Naive B cell (primary cell): ENCODE measurements at places on chromosomes 11 and 22.

- no peak for DNase-seq
Observed at GRCh38 chr22:27022896-27023361, 365.5 kb downstream of the MIAT start.

GRCh38 chr11:108914211-108914610 is 249.3 kb downstream of the DDX10 start:
- DNase-seq, result no peak

GRCh38 chr22:45200230-45200629 is 36.5 kb downstream of the NUP50 start:
- DNase-seq, result no peak

DNA sequence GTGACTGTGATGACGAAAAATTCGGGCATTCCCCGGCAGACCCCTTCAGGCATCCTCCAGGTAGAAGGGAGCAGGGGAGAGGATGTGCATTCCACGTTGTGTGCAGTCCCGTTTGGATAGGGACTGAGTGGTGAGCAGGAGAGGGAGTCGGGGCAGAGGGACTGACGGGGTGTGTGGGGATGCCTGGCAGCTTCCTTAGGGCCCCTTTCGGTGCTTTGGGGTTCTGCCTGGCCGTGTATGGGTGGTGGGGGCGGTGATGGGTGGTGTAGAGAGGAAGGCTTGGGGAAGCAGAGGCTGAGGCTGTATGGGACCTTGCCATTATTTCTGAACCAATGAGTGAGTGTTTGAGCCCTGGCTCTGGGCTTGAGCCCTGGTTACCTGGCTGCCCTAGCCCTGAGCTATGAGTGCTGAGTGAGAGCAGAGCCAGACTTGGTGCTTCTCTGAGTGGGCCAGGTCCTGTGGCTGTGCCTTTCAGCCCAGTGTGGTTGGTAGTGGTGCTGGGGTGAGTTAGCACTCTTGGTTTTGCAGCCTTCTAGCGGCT is 914 bp downstream of the INPPL1 start:
- DNase-seq, result no peak

GRCh38 chr11:73236205-73236765 is 18.2 kb downstream of the P2RY2 start:
- DNase-seq, result no peak

- DNase-seq, result no peak
Observed at GRCh38 chr22:20435436-20436306, 2.0 kb downstream of the SCARF2 start.

DNA sequence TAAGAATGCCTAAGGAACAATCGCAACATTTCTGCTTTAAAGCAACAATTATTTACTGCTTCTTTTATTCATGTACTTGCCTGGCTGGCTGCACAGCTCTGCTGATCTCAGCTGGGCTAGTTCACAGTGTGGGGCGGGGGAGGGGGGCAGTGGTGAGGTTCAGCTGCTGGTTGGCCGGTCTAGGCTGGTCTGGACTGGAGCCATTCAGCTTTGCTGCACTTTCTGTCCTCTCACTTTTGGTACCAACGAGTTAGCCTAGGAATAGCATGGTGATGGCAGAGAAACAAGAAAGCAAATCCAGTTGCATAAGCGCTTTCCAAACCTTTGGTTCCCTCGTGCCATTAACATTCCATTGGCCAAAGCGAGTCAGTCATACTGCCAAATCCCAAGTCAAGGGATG is 16.0 kb upstream of the MIF start:
- DNase-seq, result no peak

DNA sequence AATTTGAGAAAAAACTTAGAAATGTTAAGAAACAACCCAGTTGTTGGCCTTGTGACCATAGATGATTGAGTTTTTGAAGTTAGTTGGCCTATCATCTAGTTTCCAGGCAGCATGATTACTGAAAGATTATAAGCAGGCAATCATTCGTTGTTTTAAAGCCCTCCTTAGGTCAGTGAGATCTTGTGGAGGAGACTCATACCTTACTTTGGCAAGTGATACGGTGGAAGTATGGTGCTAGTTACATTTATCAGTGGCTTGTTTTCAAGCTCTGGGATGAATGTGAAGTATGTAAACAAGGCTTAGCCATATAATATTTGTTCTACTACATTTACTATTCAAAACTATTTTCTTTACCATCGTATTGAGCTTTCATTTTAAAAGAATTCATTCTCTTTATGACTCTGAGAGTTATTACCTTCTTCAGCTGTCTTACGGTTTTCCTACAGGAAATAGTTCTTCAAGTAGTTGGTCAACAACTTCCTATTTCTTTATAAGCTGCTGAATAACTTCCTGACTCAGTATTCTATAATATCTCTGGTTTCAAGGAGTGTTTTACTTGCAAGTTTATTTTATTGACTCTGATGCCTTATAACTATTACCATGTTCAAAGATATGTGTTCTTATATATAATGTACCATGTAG is 7.3 kb downstream of the YAP1 start:
- DNase-seq, result no peak

DNA sequence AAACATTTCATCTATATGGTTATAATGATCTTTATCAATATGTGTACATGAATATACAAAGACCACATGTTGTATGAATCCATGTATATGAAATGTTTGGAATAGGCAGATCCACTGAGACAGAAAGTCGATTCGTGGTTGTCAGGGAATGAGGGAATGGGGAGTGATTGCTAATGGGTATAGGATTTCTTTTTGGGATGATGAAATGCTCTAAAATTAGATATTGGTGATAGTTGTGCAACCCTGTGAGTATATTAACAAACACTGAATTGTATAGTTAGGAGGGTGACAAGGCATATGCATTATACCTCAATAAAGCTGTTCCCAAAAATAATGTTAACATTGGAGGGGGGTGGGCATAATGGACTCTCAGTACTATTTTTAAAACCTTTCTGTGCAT is 5.0 kb upstream of the PTPMT1 start:
- DNase-seq, result no peak

GRCh38 chr11:93921695-93922468 is 71.5 kb upstream of the VSTM5 start:
- peak; percentile 0 for DNase-seq

DNA sequence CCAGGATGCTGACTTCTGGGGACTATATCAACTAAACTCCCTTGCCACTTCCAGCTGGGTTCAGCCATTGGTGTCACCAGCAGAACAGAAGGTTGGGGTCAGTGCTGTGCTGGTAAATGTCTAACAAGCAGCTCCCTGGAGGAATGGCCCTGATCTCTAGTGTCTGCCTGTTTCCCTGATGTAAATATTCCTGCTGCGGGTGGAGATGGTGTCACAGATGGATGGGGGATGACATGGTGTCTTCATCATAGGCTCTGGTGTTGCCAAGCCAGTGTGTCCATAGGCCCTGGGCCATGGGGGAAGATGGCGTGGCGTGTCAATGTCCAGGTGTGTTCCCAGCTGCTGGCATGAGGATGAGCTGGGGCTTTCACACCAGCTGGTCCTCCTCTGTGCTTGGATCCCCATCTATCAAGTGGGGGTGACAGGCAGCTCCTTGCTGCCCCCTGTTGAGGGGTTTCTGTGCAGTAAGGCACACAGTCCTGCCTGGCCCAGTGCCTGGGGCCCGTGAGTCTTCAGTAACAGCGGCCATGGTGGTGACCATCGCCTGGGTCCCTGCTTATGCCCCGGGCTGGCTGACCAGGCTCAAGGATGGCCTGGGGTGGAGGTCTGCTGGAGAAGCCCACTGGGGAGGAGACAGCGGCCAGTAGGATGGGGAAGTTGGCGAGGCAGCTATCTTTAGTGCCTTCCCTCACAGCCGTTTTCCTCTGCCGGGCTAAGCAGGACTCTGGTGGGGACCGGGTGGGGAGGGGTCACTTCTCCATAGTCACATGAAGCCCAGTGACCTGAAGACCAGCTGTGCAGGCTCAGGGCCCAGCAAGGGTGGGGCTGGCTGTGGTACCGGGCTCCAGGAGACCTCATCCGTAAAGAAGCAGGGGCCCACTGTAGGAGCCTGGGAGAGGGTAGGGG is 12.7 kb downstream of the RPL3 start:
- no peak for DNase-seq

GRCh38 chr11:134557571-134558257 is 145.7 kb upstream of the B3GAT1 start:
- no peak for DNase-seq

DNA sequence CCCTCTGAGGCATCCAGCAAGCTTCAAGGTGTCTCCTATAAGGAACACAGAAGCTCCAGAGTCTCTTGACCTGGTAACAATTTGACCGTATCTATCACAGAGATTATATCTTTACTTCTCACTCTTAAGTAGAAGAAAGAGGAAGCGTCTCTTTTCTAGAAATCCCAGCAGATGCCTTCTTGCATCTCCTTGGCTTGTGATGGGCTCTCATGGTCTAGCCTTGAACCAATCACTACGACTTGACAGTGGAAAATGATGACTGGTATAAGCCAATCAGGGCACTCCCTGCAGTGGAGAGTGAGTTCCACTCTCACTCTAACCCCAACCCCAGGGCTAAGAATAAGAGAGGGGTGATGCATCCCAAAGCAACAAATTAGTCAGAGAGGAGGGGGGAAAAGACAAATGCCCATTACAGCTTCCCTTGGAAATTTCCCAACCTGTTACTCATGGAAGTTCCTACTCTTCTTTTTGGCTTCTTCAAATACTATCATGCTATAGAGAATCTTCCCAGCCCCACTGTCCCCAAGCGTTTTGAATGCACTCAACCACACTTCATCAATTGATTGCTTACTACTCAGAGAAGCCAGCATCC is 293.5 kb downstream of the MN1 start:
- DNase-seq, result no peak

GRCh38 chr11:30133281-30133680 is 97.5 kb upstream of the FSHB start:
- no peak for DNase-seq

DNA sequence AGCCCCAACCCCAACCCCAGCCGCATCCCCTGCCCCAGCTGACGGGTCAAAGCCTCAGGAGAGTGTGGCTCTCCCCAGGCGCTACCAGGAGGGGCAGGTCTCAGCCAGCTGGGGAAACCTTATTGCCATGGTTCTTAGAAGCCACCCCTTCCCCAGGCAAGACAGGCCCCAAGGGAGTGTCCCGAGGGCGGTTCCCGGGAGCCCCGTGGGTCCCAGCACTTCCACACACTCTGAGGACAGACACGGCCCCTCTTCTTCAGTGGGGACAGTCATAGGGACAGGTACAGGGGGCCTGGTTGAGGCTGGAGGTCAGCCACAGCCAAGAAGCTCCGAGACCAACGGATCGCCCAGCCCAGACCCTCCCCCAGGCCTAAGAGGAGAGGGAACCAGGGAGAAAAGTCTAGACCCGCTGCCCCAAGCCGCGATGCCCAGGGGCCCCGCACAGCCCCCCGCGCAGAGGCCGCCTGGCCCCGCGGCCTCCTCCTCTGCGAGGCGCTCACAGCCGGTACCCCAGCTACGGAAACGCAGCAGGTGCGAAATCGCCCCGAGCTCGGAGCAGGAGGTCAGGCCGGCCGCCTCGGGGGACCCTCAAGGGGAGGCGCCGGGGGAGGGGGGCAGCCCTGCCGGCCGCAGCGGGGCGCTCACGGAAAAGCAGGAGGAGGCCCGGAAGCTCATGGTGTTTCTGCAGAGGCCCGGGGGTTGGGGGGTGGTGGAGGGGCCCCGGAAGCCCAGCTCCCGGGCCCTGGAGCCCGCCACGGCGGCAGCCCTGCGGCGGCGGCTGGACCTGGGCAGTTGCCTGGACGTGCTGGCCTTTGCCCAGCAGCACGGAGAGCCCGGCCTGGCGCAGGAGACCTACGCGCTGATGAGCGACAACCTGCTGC is 2.6 kb downstream of the KLHDC7B start:
- peak; percentile 46 for DNase-seq

GRCh38 chr22:36411589-36412258 is 24.0 kb upstream of the MYH9 start:
- no peak for DNase-seq

GRCh38 chr22:27911330-27911729 is 7.7 kb downstream of the PITPNB start:
- no peak for DNase-seq

GRCh38 chr11:110467556-110467955 is 37.8 kb downstream of the FDX1 start:
- no peak for DNase-seq

DNA sequence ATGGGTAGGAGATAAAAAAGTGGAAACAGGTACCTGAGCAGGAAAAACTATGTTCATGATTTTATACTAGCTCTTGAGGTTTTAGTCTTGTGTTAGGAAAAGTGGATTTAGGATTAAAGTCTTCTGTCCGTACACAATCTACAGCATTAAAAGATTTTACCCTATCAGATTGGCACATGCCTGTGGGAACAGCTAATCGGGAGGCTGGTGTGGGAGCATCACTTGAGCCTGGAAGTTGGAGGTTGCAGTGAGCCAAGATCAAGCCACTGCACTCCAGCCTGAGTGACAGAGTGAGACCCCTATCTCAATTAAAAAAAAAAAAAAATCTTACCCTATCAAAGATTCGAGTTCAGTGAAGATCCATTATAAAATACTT is 12.2 kb upstream of the CRKL start:
- DNase-seq, result no peak

DNA sequence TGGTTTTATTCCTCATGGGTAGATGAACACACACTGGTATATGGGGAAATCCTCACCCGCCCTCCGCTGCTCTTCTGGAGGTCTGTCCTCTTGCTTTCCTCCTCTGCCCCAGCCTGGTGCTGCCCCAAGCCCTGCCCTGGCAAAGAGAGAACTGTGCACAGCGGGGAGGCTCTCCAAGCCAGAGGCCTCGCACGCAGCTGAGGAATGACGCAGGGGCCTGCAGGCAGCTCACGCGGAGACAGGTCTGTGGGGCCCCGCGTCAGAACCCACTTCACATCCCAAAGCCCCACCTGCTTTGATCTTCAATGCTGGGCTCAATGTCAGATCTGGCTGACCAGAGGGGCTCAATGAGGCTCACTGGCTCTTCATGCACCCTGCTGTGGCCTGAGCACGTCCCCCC is 10.0 kb downstream of the GATD1 start:
- DNase-seq, result no peak

DNA sequence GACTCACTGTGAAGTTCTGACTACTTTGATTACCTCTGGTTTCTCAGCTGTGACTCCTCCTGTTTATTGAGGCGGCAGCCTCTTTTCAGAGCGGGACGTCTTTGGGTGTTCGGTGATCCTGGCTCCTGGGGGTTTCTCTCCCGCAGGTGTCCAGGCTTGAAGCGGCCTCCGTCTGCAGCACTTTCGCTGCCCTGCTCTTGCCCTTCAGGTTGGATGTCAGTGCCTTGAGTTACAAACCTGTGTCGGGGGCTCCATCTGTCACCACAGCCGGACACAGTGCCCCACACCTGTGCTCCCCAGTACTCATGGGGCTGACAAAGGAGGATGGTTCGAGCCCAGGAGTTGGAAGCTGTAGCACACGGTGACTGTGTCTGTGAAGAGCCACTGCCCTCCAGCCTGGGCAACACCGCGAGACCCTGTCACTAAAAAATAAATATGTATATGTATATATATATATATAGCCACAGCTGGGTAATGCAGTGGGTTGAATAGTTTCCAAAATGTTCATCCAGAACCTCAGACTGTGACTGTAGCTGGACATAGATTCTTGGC is 104.1 kb downstream of the BRD1 start:
- no peak for DNase-seq

DNA sequence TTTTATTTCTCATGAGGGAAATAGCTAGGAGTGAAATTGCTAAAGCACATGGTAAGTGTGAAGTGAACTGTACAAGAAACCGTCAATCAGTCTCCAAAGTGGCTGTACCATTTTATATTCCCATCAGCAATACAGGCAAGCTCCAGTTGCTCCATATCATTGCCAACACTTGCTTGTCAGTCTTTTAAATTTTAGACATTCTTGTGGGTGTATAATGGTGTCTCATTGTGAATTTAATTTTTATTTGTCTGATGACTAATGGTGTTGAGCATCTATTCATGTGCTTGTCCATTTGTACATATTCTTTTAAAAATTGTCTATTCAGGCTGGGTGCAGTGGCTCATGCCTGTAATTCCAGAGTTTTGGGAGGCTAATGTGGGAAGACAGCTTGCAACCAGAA is 34.1 kb upstream of the SMCO4 start:
- DNase-seq, result no peak
